ENCODE measurements at places on chromosomes 2 and 18. TPM values are rescaled to one million over a fixed set of nuclear protein-coding genes. Genes with fewer than 3 reads are reported as not detected.

DNA sequence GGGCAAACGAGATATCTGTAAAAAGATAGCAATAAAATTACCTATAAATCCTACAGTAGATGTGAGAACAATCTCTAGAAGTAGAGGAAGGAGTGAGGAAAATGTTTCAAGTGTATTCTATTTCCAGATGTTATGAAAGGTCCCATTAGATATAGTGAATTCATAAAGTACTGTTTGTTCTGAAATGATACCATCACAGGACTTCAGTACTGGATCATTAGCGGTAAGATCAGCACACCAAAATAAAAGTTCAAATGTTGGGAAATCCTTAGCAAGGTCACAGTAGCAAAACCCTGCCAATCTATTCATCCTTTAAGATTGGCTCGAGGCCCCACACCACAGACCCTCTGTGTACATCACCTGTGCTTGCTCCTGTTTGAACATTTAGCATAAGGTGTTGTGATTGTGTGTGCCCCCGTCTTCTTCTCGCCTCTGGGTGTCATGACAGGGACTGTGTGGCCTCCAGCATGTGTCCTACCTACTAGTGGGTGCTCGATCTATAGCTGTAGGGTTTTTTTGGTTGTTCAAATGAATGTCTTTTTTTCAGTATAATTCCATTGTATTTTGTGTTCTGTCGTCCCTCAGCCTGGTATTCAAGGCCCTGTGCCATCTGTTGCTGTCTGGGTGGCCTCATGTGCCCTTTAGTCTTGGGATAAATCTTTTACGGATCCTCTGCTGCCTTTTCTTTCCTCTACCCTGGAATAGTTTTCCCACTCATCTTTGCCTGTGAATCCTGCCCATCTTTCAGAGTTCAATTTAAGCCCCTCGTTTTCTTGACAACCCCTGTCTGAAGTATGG, 9.1 kb downstream of the MFSD6 start:
- no peak overlapping the region for H3K27ac ChIP-seq
- H3K27me3 ChIP-seq = no peaks in the 10 kb centered on the region
- H3K4me3 ChIP-seq = no peak overlapping the region
- no peak for DNase-seq
- no peaks in the 10 kb centered on the region for H3K4me1 ChIP-seq

DNA sequence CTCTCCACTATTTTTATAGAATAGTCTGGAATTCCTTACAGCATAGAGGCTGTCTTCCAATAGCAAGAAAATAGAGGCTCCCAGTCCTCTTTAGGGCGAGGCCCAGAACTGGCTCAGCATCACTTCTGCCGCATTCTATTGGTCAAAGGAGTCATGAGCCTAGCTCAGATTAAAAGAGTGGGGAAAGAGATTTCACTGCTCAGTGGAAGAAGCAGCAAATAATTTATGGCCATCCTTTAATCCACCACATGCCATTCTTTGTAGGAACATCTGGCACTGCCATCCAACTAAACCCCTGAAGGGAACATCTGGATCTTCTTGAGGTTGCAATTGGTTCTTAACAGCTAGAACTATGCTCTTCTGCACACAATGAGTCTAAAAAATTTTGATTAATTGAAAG, 43.4 kb upstream of the NEUROD1 start:
- H3K4me1 ChIP-seq = no peaks in the 10 kb centered on the region
- no peak for DNase-seq
- H3K36me3 ChIP-seq = no peaks in the 10 kb centered on the region
- H3K27ac ChIP-seq = no peak overlapping the region
- H3K4me3 ChIP-seq = no peak overlapping the region

GRCh38 chr2:226137201-226137811, 662.3 kb downstream of the IRS1 start:
- H3K4me1 ChIP-seq = peaks cover 17% of the 10 kb centered on the region
- no peak overlapping the region for H3K4me3 ChIP-seq
- no peaks in the 10 kb centered on the region for H3K36me3 ChIP-seq
- peak overlapping the region; percentile 47 for H3K27ac ChIP-seq
- no peaks in the 10 kb centered on the region for H3K27me3 ChIP-seq
- peak; percentile 43 for DNase-seq

DNA sequence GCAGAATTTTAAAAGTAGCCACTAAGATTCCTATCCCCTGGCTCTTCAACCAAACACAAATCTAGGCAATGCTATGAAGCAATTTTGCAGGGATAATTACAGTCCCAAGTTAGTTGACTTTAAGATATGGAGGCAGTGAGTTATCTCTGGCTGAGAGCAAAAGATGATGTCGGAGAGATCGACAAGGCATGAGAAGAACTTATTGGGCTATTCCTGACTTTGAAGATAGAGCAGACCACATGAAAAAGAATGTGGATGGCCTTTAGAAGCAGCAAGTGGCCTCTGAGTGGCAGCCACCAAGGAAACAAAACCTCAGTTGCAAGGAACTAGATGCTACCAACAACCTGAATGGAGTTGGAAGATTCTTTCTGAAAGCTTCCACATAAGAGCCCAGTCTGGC, 58.2 kb upstream of the PPM1B start:
- H3K27ac ChIP-seq = peak overlapping the region; percentile 73
- no peaks in the 10 kb centered on the region for H3K27me3 ChIP-seq
- H3K36me3 ChIP-seq = no peaks in the 10 kb centered on the region
- peak; percentile 63 for DNase-seq
- H3K4me3 ChIP-seq = no peak overlapping the region

KCNE4 gene
- total RNA-seq = not detected

DYSF gene
- 1.7 TPM for total RNA-seq

GRCh38 chr2:205141381-205141780, 540.9 kb upstream of the NRP2 start:
- no peaks in the 10 kb centered on the region for H3K4me1 ChIP-seq
- H3K4me3 ChIP-seq = no peak overlapping the region
- H3K27ac ChIP-seq = no peak overlapping the region
- H3K27me3 ChIP-seq = no peaks in the 10 kb centered on the region
- DNase-seq = no peak
- no peaks in the 10 kb centered on the region for H3K36me3 ChIP-seq

DNA sequence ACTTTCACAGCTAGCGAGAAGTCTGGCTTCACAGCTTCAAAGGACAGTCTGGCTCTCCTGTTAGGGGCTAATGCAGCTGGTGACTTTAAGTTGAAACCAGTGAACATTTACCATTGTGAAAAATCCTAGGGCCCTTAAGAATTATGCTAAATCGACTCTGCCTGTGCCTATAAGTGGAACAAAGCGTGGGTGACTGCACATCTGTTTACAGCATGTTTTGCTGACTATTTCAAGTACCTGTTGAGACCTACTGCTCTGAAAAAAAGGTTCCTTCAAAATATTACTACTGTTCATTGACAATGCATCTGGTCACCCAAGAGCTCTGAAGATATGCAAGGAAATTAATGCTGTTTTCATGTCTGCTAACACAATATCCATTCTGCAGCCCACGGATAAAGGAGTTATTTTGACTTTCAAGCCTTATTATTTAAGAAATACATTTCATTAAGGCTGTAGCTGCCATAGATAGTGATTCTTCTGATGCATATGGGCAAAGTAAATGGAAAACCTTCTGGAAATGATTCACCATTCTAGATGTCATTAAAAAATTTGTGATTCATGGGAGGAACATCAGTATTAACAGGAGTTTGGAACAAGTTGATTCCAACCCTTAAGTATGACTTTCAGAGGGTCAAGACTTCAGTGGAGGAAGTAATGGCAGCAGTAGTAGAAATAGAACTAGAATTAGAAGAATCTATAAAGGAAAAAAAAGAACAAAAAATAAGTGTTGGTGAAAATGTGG, 48.9 kb downstream of the POLR1A start:
- no peak for DNase-seq
- no peaks in the 10 kb centered on the region for H3K4me1 ChIP-seq
- peaks cover 5% of the 10 kb centered on the region for H3K36me3 ChIP-seq
- H3K27me3 ChIP-seq = no peaks in the 10 kb centered on the region
- H3K4me3 ChIP-seq = no peak overlapping the region
- H3K27ac ChIP-seq = no peak overlapping the region

DNA sequence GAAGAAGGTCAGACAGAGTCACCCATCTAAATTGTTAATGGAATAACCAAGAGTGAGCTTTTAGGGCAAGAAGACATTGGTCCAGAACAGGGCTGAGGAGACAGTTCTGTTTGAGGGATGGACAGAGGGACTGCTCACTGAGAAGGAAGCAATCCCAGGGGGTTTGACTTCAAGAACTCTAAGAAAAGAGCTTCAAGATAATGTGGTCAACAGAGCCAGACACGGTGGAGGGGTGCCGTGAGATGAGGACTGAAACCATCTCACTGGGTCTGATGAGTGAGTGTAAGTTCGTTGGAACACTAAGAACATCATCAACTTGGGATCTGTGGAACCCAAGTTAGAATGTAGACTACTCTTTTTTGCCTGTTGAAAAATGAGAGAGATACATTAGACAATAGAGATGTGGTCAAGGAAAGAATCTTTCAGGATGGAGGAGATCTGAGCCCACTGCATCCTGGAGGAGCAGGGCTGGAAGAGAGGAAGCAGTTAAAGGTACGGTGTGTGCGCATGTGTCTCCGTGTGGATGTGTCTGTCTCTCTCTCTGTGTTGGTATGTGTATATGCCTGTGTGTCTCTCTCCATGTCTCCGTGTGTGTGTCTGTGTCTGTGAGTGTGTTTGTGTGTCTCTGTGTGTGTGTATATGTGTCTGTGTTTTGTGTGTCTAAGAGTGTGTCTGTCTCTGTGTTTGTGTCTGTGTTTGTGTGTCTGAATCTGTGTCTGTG, 172.1 kb downstream of the MYCN start:
- H3K36me3 ChIP-seq = no peaks in the 10 kb centered on the region
- no peak overlapping the region for H3K4me3 ChIP-seq
- no peaks in the 10 kb centered on the region for H3K27me3 ChIP-seq
- no peak for DNase-seq
- H3K27ac ChIP-seq = no peak overlapping the region
- peaks cover 36% of the 10 kb centered on the region for H3K4me1 ChIP-seq

DNA sequence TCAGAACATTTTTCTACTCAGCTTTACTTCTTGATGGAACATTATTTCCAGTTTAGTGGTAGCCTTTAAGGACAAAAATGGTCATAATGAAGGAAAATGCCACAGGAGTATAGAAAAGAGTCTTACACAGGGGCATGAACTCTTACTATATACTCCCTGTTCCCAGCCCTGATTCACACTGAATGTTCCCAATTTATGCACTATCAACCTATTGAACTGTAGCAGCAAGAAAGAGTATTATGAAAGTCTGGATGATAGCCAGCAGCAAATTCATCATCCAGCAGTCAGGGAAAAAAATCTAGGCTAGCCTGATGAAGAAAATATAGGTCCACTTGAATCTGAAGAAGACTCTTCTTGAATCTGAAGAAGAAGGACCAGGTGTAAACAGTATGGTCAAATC, 1170.3 kb upstream of the CHAC2 start:
- no peak overlapping the region for H3K4me3 ChIP-seq
- H3K36me3 ChIP-seq = no peaks in the 10 kb centered on the region
- no peak for DNase-seq
- no peak overlapping the region for H3K27ac ChIP-seq
- no peaks in the 10 kb centered on the region for H3K27me3 ChIP-seq

GRCh38 chr2:96103187-96103601, 13.2 kb downstream of the ADRA2B start:
- no peak overlapping the region for H3K4me3 ChIP-seq
- no peak overlapping the region for H3K27ac ChIP-seq
- H3K27me3 ChIP-seq = no peaks in the 10 kb centered on the region
- H3K4me1 ChIP-seq = peaks cover 1% of the 10 kb centered on the region
- peak; percentile 27 for DNase-seq

SKOR2 gene
- total RNA-seq = not detected

DNA sequence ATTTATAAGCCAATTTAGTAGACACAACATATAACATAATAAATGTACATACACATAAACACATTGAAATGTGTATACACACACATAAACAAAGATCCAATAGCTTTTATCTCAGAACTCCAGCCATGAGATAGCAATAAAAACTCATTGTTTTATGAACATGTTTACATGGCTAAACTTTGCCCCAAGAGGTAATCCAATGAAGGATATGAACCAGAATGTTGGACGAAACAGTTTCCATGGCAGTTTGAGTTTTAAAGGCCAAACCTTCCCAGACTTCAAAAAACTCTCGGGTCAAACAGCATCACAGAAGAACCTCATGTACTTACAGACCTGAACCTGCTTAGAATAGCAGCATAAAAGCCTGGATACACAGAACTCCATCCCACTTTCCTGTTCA, 97.2 kb upstream of the WDR75 start:
- peaks cover 6% of the 10 kb centered on the region for H3K4me1 ChIP-seq
- no peak overlapping the region for H3K27ac ChIP-seq
- no peak for DNase-seq
- no peaks in the 10 kb centered on the region for H3K36me3 ChIP-seq
- H3K27me3 ChIP-seq = no peaks in the 10 kb centered on the region

GALR1 gene
- total RNA-seq = not detected

GRCh38 chr18:37787452-37787851, 221.9 kb upstream of the CELF4 start:
- H3K27ac ChIP-seq = no peak overlapping the region
- DNase-seq = no peak
- no peaks in the 10 kb centered on the region for H3K36me3 ChIP-seq
- H3K4me3 ChIP-seq = no peak overlapping the region

GRCh38 chr2:199975273-199975895, 20.0 kb downstream of the MAIP1 start:
- peaks cover 20% of the 10 kb centered on the region for H3K4me1 ChIP-seq
- H3K27me3 ChIP-seq = no peaks in the 10 kb centered on the region
- no peaks in the 10 kb centered on the region for H3K36me3 ChIP-seq
- H3K4me3 ChIP-seq = no peak overlapping the region
- no peak overlapping the region for H3K27ac ChIP-seq
- DNase-seq = no peak

- H3K4me1 ChIP-seq = no peaks in the 10 kb centered on the region
- H3K4me3 ChIP-seq = no peak overlapping the region
- no peaks in the 10 kb centered on the region for H3K36me3 ChIP-seq
- DNase-seq = no peak
- no peaks in the 10 kb centered on the region for H3K27me3 ChIP-seq
These were observed 228.3 kb upstream of the ERBB4 start for GRCh38 chr2:212766921-212767320.

DNA sequence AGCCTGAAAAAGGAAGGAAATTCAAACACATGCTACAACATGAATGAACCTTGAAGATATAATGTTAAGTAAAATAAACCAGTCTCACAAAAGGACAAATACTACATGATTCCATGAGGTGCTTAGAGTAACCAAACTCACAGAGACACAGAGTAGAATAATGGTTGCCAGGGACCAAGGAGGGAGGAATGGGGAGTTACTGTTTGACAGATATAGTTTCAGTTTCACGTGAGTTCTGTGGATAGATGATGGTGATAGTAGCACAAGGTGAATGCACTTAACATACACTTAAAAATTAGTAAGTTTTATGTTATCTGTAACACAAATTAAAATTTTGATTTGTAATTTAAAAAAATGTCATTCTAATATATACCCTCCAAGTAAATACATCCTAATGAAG, 106.9 kb upstream of the ACVR1C start:
- H3K4me1 ChIP-seq = peaks cover 27% of the 10 kb centered on the region
- no peak overlapping the region for H3K4me3 ChIP-seq
- no peak for DNase-seq
- H3K27me3 ChIP-seq = no peaks in the 10 kb centered on the region

SPHKAP gene
- not detected for total RNA-seq
